ENCODE measurements at places on chromosomes 5 and 9. TPM values are rescaled to one million over a fixed set of nuclear protein-coding genes. Genes with fewer than 3 reads are reported as not detected.

Gene DND1
- 0.13 TPM for total RNA-seq

Gene PTGS1
- 1.8 TPM for total RNA-seq

Gene ENHO
- total RNA-seq = under 0.01 TPM

Gene CEL
- total RNA-seq = 0.13 TPM

Gene TPPP
- total RNA-seq = 0.13 TPM

Gene CDKN2B
- 9.9 TPM for total RNA-seq

Gene MUSK
- not detected for total RNA-seq

Gene TSSK1B
- total RNA-seq = not detected

All from dermis microvascular lymphatic vessel endothelial cell (primary cell).